ENCODE measurements at places on chromosomes 7 and 10.

DNA sequence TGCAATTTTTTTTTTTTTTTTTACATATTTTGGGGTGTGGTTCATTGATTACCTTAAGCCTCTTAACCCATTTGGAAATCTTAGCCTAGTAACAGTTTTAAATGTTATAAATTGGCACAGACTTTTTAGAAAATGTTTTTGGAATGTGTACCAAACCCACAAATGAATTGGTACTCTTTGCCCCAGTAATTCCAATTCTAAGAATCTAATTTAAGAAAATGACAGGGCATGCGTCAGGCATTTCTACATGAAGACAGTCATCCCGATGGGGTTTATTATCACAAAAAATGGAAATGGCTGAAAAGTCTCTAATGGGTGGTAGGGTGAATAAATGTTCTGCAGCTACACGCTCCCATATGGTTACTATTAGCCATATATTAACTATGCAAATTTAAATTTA is 54.9 kb downstream of the ITIH5 start:
- DNase-seq: no peak

GRCh38 chr10:93259126-93259525 is 185.4 kb downstream of the CYP26A1 start:
- DNase-seq: no peak

GRCh38 chr10:123096452-123096851 is 39.3 kb upstream of the HMX3 start:
- no peak for DNase-seq

- DNase-seq: no peak
Observed at GRCh38 chr7:48528646-48529045, 357.4 kb downstream of the ABCA13 start.

DNA sequence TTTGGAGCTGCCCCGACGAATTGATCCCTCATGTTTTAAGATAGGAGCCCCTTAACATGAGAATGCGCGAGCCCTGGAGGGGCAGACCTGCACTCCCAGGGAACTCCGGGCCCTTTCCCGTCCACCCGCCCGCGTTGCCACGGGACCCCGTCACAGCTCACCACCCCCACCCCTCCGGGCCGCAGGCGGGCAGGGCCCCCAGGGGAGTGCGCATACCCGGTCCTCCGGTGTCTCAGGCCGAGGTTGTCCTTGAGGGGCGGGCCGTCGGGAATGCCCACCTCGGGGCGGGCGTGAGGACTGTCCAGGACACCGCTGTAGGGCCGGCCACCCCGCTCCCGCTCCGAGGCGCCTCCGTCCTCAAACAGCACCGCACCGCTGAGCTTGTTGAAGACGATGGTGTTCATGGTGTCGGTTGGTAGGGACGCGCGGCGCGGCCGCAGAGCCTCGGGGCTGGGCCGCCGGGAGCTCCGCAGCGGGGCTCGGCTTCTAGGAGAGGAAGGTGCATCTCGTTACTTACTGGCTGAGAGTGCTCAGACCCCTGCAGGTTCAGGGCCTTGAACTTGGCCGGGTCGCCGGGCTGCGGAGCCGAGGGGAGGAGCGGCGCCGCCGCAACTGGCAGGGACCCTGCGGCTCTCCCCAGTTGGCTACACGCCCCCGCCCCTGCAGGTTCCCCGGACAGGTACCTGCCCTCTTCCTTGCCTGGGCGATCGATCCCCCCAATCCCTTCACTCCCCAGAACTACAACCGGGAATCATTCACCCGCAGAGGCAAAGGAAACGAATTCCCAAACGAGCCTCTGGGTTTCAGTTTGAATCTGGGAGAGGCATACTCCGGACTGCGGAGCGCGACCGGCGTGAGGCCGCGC is 2.4 kb downstream of the MKX start:
- no peak for DNase-seq

DNA sequence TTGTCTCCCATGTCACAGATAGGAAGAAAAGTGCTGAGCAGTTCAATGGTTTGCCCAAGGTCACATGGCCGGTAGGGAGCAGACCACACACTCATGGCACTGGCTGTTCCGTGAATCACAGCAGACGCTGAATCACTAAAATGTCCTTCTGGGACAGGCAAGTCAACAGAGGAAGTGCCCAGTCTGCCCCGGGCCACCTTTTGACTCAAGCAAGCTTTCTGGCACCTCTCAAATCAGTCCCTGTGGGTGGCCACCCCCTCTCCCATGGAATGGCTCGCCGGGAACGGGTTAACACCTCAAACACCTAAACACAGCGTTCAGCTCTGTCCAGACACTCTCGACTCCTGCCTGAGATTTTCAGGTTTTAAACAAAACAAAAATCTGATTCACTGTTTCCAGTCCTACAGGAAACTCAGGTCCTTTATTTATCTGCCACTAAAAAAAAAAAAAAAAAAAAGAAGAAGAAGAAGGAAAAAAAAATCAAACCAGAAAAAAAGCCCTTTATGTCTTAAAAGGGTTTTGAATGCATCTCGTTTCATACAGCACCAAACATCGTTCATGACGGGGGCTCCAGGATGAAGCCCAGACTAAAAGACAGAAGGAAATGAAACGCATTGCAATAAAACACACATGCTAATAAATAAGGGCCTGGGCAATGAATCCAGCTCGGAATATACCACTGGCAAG is 15.5 kb downstream of the CARD11 start:
- DNase-seq: peak; percentile 56

DNA sequence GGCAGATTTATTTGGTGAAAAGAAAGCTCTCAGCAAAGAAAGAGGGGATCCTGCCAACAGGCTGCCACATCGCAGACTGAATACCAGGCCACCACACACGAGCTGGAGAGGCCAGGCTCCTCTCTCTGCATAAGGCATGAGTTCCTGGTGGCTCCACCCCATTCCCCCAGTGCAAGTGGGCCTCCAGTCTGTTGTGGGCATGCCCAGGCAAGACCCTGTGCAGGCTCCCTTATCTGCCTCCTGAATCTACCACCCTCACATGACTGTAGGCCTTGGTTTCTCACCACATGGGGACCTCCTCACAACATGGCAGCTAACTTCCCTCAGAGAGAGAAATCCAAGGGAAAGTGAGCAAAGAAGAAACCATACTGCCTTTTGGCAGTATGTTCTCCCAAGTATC is 26.7 kb upstream of the CUL1 start:
- no peak for DNase-seq

DNA sequence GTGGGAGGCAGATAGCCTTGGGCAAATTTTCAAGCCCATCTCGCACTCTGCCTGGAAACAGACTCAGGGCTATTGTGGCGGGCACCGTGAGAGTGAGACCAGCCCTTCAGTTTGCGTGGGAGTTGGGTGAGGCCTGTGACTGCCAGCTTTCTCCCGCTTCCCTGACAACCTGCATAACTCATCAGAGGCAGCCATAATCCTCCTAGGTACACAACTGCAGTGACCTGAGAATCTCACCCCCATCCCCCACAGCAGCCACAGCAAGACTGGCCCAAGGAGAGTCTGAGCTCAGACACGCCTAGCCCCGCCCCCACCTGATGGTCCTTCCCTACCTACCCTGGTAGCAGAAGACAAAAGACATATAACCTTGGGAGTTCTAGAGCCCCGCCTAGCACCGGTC is 275.4 kb downstream of the GRID1 start:
- no peak for DNase-seq

- DNase-seq: no peak
Observed at GRCh38 chr7:101998906-101999240, 181.4 kb downstream of the CUX1 start.

DNA sequence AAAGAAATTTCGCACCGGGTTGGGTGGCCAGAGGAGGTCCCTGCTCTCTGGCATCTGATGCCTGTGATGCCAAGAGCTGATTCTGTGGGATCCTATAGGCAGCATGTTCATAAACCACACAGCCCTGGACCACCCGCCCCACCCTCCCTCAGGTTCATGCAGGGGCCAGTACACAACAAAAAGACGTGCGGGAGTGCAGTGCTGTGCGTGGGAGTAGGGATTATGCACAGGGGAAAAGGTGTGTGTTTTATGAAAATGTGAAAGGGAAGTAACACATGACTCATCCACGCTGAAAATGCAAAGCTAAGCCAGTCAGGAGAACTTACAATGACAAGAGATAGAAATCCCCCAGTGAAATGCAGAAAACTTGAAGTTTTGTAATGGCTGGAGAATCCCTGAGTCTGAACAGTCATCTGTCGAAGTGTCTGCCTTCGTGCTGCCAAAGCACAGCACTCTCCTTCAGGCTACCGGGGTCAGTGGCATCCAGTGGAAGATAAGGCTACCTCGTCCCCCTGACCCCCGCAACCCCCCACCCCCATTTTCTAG is 1.1 kb downstream of the KIAA1217 start:
- DNase-seq: peak; percentile 30

DNA sequence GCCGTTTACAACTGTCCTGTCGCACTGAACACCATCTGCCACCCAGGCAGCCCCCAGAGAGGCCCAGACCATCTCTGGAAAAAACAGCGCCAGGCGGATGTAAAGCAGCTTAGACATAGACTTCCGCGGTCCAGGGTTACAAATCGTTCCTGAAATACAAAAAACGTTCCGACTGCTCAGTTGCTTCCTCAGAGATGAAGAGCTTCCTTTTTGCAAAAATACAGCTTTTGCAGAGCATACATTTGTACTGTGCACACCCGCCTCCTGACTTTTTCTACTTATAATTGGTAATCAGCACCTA is 11.4 kb downstream of the DAGLB start:
- DNase-seq: peak; percentile 28

DNA sequence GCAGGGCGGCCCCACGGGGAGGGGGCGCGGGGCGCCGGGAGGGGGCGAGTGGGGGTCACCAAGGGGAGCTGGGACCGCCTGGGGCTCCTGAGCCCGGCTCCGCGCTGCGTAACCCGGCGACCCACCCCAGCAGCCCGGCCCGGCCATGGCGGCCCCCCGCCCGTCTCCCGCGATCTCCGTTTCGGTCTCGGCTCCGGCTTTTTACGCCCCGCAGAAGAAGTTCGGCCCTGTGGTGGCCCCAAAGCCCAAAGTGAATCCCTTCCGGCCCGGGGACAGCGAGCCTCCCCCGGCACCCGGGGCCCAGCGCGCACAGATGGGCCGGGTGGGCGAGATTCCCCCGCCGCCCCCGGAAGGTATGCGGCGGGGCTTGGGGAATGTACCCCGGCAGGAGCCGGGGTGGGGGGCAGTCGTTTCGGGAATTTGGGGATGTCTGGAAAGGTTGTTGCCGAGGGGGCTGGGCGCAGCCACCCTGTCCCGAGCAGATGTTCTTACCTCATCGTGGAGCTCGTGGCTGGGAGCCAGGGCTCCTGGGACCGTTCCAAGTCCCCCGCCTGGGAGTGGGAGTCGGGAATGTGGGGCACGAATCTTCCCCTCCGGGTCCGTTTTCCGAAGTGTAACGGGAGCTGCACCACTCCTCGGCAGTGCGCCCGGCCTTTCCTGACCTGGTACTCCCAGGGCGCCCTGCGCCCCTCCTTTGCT is 431 bp downstream of the ZYX start:
- no peak for DNase-seq

GRCh38 chr10:58637352-58637751 is 124.7 kb downstream of the BICC1 start:
- no peak for DNase-seq

- DNase-seq: no peak
Observed at GRCh38 chr7:151416112-151416940, 6.5 kb upstream of the WDR86 start.

DNA sequence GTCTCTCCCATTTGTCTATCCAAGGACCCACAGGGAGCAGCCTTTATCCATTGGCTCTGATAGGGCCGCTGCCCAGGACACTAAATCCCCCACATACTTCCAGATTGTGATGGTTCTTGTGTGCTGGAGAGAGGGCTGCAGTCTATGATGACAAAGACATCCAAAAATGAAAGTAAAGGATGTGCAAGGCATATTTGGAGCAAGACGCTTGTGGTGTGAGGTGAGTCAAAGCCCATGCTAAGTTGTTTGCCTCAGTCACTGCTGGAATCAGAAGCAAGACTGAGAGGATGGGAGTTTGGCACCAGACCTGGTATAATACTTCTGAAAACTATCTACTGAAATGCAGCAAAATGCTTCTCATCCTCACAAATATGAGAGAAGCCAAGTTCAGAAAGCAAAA is 22.7 kb downstream of the ZNF22 start:
- DNase-seq: no peak

DNA sequence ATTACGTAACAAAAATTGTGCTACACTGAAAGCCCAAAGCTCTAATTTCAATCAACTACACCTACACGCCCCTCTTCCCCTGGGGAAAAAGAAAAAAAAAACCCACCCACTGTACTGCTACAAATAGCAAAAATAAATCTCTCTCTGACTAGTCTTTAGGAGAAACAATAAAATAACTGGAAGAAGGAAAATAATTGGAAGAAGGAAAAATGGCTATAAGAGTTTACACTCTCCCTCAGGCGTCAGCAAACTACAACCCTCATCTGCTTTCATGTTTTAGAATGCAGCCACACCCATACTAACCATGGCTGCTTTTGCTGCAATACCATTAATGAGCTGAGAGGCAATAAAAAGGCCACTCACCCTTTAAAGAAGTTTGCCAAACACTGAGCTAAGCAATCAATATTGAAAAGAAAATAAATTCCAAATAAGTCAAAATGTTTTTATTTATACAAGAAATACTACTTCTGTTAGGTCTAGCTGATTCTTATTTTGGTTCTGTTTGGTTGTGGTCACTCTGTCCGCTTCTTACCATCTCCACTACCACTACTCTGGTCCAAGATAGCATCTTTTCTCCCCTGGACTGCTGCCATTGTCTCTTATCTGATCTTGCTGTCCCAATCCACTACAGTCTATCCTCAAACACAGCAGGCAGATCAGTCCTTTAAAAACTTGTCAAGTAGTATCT is 3.8 kb downstream of the MINDY3 start:
- no peak for DNase-seq

DNA sequence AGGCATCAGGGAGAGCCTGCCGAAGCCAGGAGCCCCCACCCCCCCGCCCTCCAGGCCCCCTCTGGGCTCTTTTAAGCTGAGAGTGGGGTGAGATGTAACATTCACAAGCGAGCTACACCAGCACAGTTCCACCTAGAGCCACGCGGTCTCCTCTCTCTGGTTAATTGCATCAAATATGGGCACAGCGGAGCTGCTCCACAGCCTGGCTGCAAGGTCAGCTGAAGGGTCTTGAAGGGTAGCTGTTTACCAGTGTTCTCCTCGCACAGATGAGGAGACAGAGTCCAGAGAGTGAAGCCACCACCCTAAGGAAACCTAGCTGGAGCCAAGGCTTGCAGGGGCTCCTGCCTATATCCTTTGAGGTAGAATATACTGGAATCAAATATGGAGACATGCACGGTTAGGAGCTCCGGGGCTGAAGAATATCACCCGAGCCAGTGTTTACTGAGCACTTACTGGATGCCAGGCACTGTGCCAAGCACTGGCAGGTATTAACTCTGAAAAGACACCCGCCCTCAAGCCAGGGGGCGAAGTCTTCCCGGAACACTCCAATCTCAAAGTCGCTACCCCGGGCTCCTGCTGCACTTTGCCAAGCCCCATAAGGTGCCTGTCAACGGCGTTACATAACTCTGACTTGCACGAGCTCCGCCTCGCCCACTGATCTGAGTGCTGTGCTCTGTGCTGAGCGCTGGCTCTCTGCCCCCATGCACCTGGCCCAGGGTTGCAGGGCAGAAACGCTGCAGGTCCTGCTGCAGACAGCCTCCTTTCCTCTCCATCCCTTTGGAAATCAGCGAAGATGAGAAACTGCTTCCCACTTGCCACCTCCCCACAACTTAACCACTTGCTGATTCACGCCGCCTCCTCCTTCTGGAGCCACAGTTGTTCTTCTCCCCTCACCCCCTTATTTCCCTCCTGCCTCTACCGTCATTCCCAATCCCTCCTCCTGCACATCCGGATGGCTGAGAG is 5.4 kb downstream of the CHST15 start:
- DNase-seq: no peak

- no peak for DNase-seq
Observed at GRCh38 chr10:44909910-44910309, 1.2 kb upstream of the TMEM72 start.

- DNase-seq: no peak
Observed at GRCh38 chr7:144416341-144416740, 12.8 kb upstream of the NOBOX start.
